ENCODE measurements at places on chromosomes 1 and 21.

GRCh38 chr21:43001316-43001715, 27.0 kb downstream of the PKNOX1 start:
- no peak for DNase-seq

DNA sequence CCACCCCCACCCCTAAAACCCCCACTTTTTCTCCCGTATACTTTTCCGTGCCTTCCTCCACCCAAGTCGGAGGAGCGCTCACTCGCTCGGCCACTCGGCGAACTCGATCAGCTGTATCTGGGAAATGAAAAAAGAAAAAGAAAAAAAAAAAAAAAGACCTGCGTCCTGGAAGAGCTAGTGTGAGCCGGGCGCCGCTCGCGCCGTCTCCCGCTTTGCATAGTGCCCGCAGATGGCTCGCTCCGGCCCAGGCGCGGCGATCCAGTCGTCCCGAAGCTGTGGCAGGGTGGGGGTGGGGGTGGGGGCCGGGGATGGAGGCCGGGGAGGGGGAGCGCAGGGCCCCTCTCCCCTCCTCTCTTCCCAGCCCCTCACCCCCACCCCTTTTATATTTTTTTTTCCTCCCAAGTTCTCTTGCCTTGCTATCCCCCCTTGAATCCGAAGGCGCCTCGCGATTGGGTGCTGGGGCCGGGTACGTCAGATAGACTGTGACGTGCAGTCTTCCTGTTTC, 299 bp upstream of the PROX1 start:
- DNase-seq = no peak

- no peak for DNase-seq
These were observed 2.8 kb downstream of the ANKRD34A start for GRCh38 chr1:145961425-145962156.

DNA sequence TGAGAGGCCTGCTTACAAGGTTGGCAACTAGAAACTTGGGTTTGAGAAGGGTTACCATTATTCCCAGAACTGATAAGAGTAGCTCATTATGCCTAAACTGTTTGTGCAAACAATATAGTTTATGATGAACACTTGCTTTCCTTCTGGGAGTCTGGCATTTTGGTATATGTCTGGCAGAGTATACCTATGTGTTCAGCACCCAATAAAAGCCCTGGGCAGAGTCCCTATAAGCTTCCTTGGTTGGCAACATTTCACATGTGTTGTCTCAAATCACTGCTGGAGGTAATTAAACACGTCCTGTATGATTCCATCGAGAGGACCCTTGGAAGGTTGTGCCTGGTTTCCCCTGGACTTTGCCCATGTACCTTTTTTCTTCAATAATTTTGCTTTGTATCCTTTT, 39.7 kb upstream of the DMRTA2 start:
- no peak for DNase-seq

DNA sequence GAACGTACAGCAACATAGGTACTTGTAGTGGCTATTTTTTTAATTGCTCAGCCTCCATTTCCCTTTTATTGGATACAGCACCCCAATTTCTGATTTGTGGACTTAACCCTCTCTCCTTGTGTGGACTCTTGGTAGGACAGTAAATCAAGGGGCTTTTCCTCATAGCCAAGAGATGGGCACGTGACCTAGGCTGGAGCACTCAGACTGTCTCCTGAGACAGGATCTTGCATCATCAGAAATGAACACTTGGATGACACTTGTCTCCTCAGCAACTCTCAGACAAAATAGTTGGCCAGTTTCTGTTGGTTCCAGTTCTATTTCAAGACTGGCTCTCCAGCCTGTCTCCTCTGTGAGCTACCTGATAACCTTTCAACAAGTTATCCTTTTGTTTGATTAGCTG, 112.9 kb upstream of the ZNF678 start:
- DNase-seq = no peak

- DNase-seq = peak; percentile 56
These were observed 17.5 kb upstream of the RAB4A start for GRCh38 chr1:229253151-229253974.

GRCh38 chr1:95754412-95754811, 520.4 kb downstream of the RWDD3 start:
- DNase-seq = no peak

GRCh38 chr1:38287036-38287435, 240.4 kb upstream of the POU3F1 start:
- DNase-seq = no peak

GRCh38 chr1:116203920-116204319, 92.7 kb downstream of the MAB21L3 start:
- no peak for DNase-seq

- peak; percentile 38 for DNase-seq
These were observed 46.4 kb upstream of the JUN start for GRCh38 chr1:58830291-58830690.

DNA sequence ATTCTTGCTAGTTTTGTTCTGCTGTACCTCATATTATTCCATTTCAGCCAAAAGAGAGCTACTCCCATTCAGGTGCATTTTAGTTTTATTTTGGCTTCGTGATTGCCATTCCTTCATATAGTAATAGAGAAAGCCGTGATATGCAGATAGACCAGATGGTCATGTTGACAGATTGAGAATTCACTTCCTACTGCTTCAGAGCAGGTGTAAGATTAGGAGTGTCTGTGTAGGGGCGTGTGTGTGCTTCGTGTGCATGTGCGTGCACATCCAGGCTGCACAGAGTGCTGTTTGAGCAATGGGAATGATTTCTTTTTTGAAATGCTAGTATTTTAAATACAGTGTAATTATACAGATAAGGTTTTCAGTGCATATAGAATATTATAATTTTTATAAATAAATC, 10.3 kb downstream of the NFIA start:
- DNase-seq = no peak

- DNase-seq = peak; percentile 58
These were observed 72.1 kb upstream of the ZBTB40 start for GRCh38 chr1:22379566-22379965.

DNA sequence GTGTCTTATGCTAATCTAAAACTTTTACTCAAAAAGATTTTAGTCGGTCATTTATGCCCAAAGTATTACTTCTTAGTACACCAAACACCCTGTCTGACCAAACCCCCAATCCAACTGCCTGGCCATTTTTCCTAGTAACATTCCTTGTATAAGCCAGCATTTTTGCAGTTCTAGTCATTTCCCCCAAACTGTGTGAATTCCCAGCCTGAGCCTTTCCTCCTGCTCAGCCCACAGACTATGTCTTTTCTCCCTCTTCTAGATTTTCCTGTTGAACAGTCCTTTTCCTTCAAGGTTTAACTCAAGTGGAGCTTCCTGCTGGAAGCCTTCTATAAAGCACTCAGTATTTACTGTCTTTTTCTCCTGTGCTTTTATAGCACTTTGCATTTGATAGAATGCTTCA, 843.8 kb downstream of the USP25 start:
- peak; percentile 89 for DNase-seq

DNA sequence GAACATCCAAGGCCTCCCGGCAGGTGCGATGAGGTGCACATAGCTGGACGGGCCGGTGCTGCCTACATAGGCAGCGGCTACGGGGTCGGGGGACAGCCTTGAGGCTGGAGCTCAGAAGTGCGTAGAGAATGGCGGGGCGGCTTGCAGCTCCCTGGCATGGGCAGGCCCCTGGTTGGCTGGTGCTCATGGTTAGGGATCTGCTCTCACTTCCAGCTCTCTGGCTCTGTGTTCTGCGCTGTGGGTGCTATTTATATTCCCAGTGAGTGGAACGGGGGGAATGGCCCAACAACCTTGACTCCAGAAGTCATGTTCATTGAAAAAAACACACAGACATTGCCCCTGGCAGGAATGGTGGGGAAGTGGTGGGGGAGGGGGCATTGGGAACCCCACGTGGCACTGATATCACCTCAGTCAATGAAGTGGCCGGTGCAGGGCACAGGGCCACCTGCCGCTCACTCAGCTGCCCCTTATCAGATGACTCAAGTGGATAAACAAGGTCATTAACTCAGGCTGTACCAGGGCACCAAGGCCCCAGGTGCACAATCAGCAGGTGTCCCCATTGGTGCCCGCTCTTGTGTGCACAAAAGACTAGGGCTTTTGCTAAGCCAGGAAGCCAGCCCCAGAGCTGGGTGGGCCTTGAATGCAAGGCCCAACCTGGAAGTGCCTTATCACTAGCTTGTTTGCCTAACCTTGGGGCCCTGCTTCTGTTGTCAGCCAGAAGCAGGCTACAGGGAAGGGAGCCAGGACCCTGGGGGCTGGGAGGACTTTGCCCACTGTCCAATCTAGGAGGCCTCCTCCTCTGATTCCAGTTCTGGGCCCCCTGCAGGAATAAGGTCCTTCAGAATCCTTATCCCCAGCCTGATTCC, at the start of gene NR0B2:
Gene NR0B2, minus strand, starts transcription at position 222 of the 866 bp plus-strand sequence. Its CDS starts 35 bp downstream, at position 187.
- no peak for DNase-seq

DNA sequence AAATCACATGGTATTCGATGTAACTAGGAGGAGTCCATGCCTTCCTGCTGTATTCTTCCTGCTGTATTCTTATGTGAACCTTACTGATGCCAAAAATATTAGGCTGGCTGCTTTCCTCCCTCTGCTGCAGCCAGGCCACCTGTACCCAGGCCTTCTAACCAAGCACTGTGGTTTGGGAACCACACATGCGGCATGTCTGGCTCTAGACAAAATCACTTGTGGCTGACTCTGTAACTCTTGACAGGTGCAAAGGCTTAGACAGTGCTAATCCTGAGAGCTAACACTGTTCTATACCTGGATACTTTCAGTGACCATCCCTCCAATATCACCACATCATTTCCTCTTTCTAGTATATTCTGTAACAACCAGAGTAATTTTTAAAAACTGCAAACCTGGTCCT, 67.7 kb downstream of the PCP4 start:
- no peak for DNase-seq

- DNase-seq = peak; percentile 36
These were observed 500 bp upstream of the PEA15 start for GRCh38 chr1:160204526-160205241.

- peak; percentile 89 for DNase-seq
These were observed 37.9 kb upstream of the PDC start for GRCh38 chr1:186498695-186499389.

DNA sequence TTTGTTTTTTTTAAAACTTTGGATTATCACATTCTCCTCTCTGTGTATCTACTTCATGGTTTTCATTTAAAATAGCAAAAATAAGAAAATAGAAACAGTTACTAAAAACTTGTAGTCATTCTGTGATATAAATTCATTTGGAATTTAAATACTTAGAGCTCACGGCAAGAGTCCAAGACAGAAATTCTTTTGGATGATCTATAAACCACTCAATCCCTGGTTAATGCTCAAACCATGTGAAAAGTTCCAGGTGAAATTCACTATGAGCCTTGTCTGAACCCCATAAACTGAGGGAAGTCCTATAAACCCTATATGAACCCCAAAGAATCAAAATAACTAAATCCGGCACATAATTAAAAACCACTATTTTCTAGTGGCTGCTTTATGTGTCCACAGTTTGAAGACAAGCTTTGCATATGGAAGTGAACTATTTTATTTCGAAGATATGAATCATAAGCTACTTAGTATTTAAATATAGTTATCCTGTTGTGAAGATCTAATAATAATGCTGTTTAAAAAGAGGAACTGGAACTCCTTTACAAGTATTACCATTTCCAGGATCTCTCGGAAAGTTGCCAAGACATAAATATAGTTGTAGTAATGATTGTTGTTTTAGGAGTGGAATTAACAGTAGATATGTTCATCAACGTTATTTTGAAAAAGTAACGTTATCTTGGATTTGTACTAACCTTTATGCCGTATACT, 163.5 kb downstream of the NFIA start:
- DNase-seq = no peak

GRCh38 chr1:38923607-38924006, 18.0 kb downstream of the RHBDL2 start:
- DNase-seq = no peak

DNA sequence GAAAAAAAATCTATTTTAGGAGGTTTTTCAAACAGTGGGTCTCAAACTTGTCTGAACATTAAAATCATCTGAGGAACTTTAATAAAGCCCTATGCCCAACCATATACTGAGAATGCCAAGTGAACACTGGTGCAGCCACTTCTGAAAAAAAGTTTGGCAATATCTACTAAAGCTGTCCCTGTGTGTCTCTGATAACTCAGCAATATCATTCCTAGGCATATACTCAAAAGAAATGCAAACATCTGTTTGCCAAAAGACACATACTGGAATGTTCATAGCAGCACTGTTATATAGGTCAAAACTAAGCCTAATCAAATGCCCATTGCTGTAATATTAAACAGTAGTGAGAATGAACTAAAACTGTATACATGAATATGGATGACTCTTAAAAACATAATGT, 74.2 kb upstream of the RGS4 start:
- peak; percentile 67 for DNase-seq

DNA sequence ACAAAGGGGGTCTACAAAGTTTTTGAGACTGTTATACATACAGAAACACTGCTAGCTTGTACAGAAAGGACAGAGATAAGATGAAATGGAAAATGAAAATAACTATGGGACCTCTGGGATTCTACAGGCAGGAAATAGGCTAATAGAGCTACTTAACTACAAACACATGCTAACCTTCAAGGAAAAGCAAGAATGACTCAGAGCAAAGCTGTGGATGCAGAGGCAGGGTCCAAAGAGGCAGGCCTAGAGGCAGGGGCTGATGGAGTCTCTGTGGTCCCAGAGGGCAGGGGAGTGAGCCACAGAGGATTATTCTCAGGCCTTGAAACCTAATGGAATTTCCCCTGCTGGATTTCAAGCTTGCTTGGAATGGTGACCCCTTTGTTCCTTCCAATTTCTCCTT, 18.7 kb upstream of the GOLT1A start:
- peak; percentile 76 for DNase-seq

GRCh38 chr1:200808846-200809245, 63.9 kb upstream of the GPR25 start:
- DNase-seq = no peak

GRCh38 chr1:148308832-148309458, 156.9 kb upstream of the NBPF11 start:
- DNase-seq = no peak

DNA sequence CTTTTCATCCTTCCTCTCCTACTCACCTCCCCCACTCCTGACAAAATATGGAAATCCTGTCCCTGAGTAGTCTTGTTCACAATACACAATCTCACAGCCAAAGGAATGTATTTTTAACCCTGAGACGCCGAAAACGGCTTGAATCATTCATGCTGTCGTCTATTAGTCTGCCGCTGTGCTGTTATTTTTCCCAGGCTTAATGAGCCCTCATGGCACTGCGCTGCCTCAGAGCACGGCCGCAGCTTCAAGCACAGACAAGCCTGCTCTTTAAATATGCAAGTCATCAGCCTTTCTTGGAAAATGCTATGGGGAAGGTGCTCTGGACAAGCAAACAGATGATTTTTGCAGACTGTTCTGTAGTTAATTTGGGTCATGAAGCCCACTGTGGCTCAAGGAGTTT, 302.7 kb downstream of the DISC1 start:
- peak; percentile 69 for DNase-seq

GRCh38 chr1:36109041-36109679, 15.9 kb downstream of the COL8A2 start:
- peak; percentile 87 for DNase-seq

- DNase-seq = peak; percentile 80
These were observed 604.6 kb downstream of the LRRIQ3 start for GRCh38 chr1:73593364-73593763.

Measured in fibroblast of upper back skin (primary cell).